ENCODE measurements at places on chromosomes 1 and 21. TPM values are rescaled to one million over a fixed set of nuclear protein-coding genes. Genes with fewer than 3 reads are reported as not detected.

The CLIC6 gene
- not detected for total RNA-seq

The GJB3 gene
- total RNA-seq: not detected

The KIF1B gene
- 35.6 TPM for total RNA-seq

The GPR61 gene
- total RNA-seq: not detected

The FAM43B gene
- total RNA-seq: not detected

The EEIG2 gene
- 51.6 TPM for total RNA-seq

The MATN1 gene
- not detected for total RNA-seq

The CCDC27 gene
- total RNA-seq: not detected

The BOLA1 gene
- total RNA-seq: 5.9 TPM

The KIF14 gene
- total RNA-seq: 18.7 TPM

The E2F2 gene
- total RNA-seq: 4.0 TPM

The EPB41 gene
- 34.4 TPM for total RNA-seq

The TCEANC2 gene
- 4.0 TPM for total RNA-seq

The FAM131C gene
- not detected for total RNA-seq

The LRIG2 gene
- total RNA-seq: 20.1 TPM

The TOMM20 gene
- total RNA-seq: 46.1 TPM

The ESRRG gene
- under 0.01 TPM for total RNA-seq

The ERVH48-1 gene
- not detected for total RNA-seq

The PSRC1 gene
- total RNA-seq: 20.3 TPM

The WNT2B gene
- total RNA-seq: 1.5 TPM

The CFH gene
- 3.5 TPM for total RNA-seq

The RGS13 gene
- not detected for total RNA-seq
